Left ventricle myocardium inferior (tissue), 1 donor: ENCODE measurements at places on chromosomes 16 and 17.

DNA sequence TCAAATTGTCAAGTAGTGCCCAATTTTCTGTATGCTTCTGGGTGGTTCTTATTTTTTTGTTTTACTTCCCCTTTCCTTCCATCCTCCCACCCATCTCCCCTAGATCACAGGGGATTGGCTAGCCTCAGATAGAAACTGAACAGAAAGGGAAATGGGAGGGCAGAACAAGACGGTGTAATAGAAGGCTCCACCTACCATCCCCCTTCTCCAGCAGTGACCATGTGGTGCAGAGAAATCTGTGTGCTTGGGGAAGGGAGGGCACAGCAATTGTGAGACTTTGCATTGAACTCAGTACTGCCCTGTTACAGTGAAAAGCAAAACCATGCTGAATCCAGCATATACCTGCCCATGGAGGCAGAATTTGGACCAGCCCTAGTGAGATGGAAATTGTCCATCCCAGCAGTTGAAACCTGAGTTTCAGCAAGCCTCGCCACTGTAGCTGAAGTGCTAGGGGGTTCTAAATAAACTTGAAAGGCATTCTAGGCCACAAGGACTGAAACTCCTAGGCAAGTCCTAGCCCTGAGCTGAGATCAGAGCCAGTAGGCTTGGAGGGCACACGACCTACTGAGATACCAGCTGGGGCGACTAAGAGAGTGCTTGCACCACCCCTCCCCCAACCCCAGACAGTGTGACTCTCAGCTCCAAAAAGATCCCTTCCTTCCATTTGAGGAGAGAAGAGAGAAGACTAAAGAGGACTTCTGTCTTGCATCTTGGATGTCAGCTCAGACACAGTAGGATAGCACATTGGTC is 5.2 kb downstream of the SLFN11 start:
- DNase-seq = no peak

DNA sequence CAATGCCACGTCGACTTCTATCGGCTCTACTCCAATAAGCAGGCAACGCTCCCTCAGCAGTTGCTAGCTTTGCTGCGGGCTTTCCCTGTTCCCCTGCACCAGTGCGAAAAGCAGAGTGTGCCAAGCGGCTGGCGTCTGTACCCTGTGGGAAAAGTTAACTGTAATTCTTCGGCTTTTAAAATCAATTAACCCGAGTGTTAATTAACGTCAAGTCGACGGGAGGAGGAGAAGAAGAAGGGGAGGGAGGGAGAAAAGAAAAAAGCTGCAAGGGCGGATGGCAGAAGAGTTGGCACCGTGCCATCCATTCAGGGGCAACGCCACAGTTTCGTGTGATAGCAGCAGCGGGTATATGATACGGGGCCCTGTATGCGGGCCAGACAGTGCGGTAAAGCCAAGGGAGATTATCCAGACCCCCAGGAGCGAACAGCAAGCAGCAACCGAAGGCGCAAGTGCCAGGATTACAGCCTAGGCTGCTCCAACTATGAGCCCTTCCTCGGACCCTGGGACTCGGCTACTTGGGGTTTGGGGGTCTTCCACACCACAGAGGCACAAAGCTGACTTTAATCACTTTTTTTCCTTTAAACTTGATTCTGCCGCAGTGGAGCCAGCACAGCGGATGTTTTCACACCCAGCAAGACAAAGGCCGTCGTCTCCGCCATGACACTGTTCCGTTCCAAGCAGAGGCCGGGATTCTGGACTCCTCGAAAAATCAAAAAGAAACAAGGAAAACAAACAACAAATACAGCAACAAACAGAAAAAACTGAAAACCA is 253.8 kb upstream of the PMFBP1 start:
- DNase-seq = no peak

- DNase-seq = no peak
Observed at GRCh38 chr17:54992797-54993639, 24.5 kb downstream of the STXBP4 start.

GRCh38 chr16:3716831-3717234 is 491 bp downstream of the TRAP1 start:
- no peak for DNase-seq

DNA sequence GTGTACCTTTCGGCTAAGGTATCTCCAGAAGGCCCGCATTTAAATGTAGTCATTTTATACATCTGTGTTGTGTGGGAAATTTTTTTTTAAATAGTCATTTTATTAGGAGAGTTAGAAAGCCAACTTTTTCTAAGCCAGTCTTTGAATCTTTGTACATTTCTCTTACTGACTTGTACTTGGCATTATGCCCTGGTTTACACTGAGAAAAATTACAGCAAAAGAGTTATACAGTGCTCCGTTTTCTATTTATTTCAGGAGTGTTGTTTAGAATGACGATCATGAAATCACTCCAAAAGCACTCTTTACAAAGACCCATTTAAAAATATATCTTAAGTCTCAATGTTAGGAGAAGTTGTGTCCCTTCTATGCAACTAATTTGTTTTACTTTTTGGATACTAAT is 91.8 kb downstream of the CYB561 start:
- no peak for DNase-seq

- peak; percentile 22 for DNase-seq
Observed at GRCh38 chr17:11925262-11926021, 71.8 kb downstream of the ZNF18 start.

DNA sequence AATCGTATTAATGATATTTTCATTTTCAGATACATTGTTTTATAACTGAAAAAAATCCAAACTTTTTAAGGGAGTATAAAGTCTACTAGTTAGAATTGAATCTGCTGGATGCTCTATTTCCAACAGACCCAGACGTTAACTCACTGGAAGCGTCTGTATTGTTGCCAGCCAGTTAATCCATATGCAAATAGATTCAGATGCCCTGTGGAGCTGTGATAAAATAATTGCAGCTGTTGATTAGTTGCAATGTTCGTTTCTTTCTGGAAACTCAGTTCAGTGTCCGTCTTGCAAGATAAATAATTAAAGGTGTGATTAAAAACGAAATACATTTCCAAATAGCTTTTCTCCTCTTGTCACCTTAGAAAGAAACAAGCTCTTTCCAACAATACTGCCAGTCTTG is 5.1 kb upstream of the GNA13 start:
- no peak for DNase-seq

GRCh38 chr16:50809561-50809960 is 67.7 kb downstream of the CYLD start:
- DNase-seq = no peak

DNA sequence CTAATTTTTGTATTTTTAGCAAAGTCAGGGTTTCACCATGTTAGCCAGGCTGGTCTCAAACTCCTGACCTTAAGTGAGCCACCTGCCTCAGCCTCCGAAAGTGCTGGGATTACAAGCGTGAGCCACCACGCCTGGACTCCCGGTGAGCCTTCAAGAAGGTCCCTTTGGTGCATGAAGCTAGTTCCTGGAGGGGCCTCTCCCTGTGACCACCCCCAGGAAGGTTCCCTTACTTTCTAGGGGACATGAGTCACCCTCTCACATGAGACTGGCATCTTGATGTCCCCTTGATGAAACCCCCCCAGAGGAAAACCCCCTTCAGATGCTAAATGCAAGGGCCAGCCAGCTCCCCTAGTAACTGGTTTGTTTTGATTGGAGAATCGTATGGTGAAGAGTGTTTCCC is 12.8 kb downstream of the CARHSP1 start:
- no peak for DNase-seq

DNA sequence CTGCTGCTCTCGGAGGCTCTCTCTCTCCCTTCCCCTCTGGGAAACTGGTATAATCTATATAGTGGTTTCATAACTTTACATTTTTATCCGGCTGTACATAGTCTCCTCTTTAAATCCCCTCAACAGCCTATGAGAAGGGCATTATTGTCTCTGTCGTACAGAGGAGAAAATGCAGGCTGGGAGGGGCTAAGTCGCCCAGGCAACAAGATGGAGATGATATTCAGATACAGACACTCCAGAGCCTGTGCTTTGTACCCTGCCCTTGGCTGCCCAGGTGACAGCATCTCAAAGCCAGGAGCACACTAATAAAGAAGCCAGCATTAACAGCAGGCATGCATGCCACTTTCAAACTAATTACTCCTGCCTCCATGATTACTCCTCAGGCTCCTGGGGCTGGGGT is 4.7 kb upstream of the EIF1 start:
- no peak for DNase-seq

DNA sequence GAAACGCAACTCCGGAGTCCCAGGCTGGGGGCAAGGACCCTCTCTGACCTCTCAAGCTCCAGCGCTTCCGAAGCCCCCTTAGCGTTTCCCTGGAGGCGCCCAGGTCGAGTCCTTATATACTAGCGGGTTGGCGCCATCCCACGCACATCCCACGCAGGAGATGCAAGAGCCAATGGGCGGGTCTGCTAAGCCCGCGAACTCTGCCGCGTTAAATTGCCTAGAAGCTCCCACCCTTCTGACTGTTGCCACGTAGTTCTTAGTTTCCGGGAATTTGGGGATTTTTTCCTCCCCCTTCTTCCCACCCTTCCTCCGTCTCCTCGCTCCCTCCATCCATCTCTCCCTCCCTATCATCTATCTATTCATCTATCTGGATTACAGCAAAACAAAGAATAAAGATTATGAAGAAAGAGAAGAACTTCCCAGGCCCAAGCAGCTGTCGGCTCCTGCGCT is at the start of gene SLFN11:
TSS of gene SLFN11 (minus strand) at position 88 of the 450 bp plus-strand sequence. CDS start 9,814 bp downstream, outside the sequence.
- peak; percentile 88 for DNase-seq

GRCh38 chr17:6787081-6787693 is 11.2 kb downstream of the FBXO39 start:
- no peak for DNase-seq

GRCh38 chr17:81513372-81513752 is 763 bp upstream of the ACTG1 start:
- DNase-seq = peak; percentile 62

GRCh38 chr16:47493381-47494337 is 32.5 kb downstream of the PHKB start:
- no peak for DNase-seq

DNA sequence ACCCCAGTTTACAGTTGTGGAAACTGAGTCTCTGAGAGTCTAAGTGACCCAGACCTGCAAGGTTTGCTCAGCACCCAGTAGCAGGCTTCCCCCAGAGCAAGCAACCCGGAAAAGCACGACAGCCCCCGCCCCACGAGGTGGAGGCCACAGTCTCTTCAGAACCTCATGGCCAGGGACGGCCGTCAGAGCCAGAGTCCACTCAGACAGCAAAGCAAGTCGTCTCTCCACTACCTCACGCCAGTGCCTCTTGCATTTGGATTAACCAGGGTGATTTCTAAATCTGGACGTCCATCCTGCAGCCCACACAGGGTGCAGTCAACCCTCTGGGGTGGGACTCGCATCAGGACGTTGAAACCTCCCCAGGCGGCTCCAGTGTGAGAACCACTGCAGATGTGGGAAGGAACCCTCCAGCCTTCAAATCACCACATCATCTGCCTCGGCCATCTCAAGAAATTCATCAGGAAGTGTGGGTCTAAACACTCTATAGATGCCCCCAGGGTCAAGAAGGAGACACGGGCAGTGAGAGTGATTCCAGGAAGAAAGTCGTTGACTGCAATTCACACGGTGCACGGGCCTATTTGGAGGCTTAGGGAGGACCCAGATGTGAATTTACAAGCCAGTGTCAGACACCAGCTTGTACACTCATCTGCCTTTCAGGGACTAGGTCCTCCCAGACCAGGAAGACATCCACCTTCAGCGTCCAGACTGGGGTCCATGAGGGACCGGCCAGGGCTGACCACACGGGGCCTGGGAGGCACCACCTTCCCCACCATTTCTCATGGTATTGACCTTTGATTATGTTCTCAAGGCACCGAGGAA is 20.2 kb upstream of the RBFOX3 start:
- DNase-seq = peak; percentile 0

DNA sequence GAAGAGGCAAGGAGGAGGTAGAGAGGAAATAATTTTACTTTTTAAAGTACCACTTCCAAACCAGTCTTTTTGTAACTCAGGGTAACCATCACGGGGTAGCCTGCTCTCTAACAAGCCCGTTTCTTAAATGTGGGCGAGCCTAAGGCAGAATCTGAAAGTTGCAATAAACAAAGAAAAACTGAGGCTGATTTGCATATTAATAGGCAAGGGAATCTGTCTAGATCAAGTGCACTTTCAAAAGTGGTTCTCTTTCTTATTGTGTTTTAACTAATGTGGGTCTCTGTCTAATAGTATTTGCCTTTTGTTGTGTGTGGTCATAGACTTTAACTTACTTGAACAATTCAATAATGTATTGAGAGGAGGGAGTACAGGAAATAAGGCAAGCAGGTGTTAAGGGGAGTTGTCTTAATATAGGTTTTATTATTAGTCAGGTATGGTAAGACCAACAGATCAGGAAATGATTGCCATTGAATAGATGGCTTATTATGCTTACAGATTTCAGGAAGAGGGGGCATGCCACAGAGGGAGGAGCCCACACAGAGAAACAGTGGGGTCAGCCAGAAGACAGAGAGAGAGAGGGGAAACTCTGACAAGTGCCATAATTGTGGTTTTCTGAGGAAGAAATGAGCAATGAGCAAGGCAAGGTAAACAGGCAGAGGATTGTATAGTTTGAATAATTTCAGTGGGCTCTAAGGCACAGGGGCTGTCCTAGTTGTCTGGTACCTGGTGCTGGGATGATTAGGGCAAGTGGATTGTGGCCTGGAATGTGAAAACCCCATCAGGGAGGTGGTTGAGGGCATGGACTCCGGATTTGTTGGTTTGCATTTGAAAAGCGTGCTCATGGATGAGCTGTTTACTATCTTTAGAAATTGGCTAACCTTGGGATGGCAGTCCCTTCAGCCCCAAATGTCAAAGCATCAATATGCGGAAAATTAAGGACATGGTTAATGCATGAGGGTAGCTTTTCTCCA is 237.2 kb downstream of the TOX3 start:
- no peak for DNase-seq

DNA sequence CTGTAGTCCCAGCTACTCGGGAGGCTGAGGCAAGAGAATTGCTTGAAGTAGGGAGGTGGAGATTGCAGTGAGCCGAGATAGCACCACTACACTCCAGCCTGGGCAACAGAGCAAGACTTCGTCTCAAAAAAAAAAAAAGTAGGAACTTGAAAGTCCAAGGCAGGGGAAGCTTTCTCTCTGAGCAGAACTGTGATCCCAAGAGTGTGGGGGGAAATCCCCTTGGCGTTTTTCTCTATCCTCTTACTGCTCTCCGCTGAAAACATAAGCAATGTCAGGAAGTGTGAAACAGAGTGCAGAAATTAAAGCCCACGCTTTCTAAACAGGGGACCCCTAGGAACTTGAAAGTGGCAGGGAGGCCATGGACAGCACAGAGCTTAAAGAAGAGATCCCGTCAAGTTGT is 9.8 kb upstream of the CMTM3 start:
- no peak for DNase-seq

DNA sequence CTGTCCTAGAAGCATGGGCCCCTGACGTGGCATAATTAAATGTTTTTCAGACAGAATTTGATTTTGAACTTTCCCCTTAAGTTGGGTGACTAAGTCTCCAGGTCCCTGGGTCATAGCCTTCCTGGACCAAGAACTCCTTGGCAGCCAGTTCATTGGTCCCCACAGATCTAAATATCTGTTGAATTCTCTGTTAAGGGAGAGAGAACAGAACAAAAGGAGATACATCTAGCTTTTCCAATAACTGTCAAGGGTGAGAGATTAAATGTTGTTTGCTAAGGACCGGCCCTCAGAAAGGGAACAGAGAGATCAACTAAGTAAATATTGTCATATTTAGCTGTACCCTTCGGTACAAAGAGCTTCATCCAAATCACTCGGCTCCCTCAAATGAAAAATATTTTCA is 78.2 kb upstream of the NOL11 start:
- DNase-seq = no peak

GRCh38 chr16:351804-352520 is 561 bp downstream of the AXIN1 start:
- DNase-seq = peak; percentile 41
